ENCODE measurements at places on chromosomes 1 and 21.

DNA sequence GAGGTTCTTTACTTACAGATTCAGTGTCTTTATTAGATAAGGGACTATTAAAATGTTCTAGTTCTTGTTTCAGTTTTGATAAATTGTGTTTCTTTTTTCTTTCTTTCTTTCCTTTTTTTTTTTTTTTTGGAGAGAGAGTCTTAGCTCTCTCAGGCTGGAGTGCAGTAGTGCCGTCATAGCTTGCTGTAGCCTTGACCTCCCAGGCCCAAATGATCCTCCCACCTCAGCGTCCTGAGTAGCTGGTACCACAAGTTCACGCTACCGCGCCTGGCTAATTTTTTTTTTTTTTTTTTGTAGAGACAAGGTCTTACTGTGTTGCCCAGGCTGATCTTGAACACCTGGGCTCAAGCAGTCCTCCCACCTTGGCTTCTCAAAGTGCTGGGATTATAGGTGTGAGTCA, 76.6 kb downstream of the TMEM200B start:
- DNase-seq = no peak

DNA sequence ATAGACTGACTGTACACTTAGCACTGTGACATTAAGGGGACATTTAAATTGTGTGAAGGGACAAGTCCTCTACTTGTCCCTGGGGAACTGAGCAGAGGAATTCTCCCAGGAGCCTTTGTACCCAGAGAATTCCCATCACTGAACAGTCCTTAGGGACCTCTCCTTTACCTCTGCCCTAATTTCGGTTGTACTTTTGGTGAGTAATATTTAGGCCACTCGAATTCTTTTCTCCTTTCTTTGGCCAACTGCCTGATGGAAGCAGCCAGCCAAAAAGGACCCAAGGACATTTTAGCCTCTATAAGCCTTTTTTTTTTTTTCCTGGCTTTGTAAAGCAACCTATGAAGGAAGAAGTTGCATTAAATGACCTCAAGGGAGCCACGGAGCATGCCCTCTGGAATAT, 71.5 kb downstream of the NR5A2 start:
- DNase-seq = no peak

DNA sequence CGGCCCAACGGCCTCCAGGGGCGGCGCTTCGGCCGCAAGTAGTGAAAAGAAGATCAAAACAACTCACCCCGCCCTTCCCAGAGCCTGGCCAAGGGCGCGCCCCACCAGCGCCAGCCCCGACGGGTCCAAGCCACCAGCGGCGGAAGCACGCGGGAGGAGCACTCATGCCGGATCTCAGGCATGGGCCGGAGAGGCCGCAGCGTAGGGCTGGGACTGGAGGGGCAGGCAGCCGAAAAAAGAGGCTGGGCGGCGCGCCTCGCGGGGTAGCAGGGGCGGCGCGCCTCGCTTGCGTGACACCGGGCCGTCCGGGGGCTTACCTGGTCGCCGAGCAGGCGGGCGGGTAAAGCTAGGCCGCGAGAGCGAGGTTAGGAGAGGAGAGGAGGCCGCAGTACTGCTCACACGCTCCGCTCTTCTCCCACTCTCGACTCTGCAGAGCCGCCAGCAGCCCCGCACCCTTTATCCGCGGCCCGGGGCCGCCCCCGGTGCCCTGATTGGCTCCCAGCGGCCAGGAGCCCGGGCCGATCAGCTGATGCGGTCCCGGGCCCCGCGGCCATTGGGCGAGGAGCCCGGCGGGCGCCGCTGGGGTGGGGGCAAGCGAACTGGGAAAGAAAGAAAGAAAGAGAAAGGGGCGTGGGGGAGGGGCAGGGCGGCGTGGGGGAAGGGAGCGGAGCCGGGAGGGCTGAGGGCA, at the start of gene GLUL:
Gene GLUL (minus strand): TSS at position 429 of the 688 bp plus-strand sequence. CDS start 3,053 bp downstream, outside the sequence.
- peak; percentile 94 for DNase-seq

- no peak for DNase-seq
These were observed 283.3 kb downstream of the DUSP10 start for GRCh38 chr1:221458447-221459156.

GRCh38 chr1:209774592-209774991, 9.8 kb downstream of the C1orf74 start:
- no peak for DNase-seq

DNA sequence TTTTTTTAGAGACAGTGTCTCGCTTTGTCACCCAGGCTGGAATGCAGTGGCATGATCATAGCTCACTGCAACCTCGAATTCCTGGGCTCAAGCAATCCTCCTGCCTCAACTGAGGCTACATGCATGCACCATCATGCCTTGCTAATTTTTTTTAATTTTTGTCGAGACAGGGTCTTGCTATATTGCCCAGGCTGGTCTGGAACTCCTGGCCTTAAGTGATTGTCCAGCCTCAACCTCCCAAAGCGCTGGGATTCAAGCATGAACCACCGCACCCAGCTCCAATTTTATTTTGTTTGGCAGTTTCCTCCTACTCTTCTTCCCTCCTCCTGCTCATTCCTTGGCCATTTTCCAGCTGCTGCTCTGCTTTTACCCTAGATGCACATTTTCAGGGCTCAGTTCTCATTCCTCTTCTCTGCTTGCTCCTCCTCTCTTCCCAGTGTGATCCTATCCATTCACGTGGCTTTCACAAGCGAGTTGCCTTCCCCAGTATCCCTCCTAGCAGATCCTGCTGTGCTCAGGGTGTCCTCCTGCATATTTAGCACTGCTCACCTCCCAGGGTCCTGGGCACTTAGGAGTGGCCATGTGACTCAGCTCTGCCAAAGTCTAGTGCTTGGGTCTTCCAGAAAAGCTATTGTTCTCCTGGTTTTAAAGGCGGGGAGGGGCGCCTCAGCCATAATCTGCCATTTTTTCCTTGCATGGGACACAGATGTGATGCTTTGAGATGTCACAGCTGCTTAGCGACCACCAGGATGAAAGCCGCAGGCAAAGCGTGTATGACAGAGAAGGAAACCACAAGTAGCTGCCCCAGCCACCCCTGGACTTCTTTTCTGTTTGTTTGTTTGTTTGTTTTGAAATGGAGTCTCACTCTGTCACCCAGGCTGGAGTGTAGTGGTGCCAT, 33.7 kb downstream of the PSEN2 start:
- no peak for DNase-seq

- DNase-seq = no peak
These were observed 133.0 kb downstream of the PTPN14 start for GRCh38 chr1:214418391-214418790.

DNA sequence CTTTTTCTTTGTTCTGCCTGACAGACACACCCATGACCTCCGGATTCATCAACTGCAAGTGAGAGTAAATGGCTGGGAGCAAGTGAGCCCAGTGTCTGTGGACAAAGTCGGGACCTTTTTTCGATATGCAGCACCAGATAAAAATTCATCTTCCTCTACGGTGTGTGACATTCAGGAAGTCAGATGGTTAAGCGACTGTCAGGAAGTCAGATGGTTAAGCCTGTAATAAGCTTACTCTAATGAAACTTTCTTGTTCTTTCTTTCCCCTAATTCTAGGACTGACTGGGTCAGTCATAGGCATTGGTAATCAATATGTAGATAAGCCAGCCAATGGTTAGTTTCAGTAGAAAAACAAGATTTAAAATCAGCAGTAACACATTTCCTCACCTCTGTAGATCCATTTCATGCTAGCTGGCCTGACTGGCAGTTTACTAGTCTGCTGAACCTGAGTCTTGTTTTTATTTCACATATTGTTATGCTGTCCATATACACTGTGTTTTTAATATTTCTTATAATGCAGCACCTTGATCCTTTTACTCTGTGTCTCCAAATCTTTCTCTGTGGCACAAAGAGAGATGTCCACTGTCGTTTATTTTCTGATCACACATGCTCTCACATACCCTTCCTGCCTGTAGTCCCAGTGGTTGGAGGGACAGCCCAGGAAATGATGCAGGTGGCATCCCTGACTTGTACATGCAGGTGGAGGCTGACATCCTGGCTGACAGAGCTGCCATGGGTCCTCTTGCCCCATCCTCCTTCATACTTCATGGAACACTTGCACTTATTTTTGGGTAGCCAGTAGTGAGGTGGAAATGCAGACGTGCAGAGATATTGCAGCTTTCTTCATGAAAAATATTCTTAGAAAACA, 115.8 kb downstream of the VPS13D start:
- no peak for DNase-seq

GRCh38 chr1:26016953-26017545, 4.5 kb upstream of the EXTL1 start:
- no peak for DNase-seq

DNA sequence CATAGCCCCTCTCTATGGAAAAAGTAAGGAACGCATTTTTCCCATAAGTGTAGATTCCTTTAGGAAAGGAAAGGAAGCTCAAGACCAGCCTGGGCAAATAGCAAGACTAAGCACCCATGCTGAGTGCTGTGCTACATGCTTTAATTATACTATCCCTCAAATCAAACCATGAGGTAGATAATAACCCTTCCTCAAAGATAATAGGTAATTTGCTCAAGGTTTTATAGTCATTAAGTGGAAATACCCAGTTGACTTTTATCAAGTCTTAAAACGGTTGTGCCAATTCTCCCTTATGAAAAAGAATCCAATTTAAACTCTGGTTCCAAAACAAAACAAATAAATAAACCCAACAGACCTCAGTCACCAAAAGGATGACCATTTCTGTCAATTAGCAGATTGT, 3.4 kb downstream of the KIAA0319L start:
- DNase-seq = no peak

DNA sequence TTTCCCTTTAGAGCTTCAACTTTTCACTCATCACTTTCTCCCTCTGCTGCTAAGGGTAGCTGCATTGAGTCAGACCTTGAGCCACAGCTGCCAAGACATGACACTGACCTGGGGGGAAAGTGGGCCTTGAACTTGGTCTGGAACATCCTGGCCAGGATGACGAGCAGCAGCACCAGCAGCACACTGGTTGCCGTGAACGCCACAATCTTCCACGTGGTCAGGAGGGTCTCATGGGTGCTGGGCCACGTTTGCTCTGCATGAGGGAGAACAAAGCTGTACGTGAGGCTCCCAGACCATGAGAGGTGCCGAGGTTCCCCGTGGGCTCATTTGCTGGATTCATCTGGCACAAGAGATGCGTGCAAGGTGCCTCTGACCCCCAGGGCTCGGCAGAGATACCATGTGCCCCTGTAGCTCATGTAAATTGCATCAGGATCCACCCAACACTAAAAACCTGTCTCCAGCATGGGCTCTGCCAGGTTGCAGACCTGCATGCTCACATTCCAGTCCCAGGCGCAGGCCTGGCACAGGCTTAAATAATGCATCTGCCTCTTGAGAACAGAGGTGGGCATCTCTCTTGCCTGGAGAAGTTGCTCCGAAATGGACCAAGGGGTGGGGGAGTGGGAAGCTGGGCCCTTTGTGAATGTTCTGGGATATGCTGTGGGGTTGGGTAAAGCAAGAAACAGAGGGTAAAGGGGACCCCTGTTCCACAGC, 84.6 kb upstream of the TLR5 start:
- no peak for DNase-seq

DNA sequence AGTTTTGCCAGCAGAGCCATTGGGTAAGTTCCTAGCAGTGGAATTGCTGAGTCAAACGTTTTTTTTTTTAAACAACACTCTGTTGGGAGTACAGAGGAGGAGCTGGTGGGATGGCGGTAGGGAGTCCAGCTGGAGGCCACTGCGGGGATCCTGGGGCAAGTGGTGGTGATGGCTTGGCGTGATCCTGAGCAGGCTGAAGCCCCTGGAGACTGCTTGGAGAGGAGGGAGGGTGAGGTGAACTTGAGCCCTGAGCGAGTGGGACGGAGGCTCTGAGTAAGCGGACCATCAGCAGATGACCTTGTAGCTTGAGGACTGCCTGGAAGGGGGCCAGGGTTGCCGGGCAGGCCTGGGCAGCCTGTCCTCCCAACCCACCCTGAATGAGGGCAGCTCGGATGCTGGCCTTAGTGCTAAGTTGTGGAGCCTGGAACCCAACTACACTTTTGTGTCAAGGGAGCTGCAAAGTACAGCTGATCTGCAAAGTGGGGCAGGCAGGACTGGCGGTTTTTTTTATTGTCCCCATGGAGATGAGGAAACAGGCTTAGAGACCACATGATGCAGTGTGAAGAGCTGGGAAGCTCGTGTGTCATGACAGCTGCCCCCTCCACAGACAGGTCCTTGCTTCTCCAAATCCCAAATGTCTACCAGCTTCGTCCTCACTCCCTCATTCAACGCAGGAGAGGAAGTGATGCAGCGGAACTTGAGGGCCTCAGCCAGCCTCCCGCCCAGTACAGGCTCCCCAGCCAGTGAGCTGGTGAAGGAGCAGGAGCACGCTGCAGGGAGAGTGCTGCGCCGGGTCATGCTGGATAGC, 20.2 kb downstream of the MRPL37 start:
- DNase-seq = no peak

- DNase-seq = no peak
These were observed 36.4 kb downstream of the DENND1B start for GRCh38 chr1:197738927-197739326.

- DNase-seq = no peak
These were observed 22.5 kb downstream of the VPS26C start for GRCh38 chr21:37244501-37245095.

DNA sequence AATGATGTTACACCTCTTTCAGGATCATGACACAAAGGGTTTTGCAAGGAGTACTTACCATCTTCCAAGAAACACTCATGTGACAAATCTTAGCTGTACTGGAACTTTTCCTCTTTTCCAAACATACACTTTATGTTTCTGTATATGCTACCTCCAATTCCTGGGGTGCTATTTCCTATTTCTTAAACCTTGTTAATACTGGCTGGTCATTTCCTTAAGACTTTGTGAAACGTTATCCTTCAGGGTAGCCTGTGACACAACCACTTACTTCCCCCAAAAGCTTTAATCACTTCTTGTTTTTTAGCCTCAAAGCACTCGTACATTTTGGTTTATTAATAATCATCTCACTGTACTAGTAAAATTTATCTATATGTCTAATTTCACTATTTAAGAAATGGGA, 39.4 kb downstream of the OR10Z1 start:
- no peak for DNase-seq

DNA sequence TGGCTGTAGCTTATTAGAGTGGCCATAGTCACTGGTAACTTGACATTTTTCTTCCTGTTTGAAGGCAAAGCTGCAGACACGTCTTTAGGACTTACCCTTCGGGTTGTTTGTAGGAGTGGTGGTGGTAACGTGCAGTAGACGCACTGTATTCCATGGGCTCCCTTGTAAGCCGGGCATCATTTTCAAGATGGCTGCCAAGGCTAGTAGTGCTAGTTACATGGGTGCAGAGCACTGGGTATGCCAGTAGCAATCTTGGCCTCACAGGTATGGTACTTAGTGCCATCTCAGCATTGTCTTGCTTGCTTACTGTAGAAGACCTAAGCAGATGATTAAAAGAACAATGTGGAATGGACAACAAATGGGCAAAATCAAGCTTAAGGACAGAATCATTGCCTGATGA, 1.9 kb downstream of the YBX1 start:
- no peak for DNase-seq

- no peak for DNase-seq
These were observed 80.9 kb downstream of the RNF220 start for GRCh38 chr1:44485934-44486460.
